Stimulated activated CD4-positive, alpha-beta T cell treated with anti-CD3 and anti-CD28 coated beads, Interleukin-15, amount 100 ng/mL, for 1 hour (primary cell): ENCODE measurements at places on chromosomes 2 and 18.

- DNase-seq, result no peak
These were observed 16.6 kb downstream of the NIF3L1 start for GRCh38 chr2:200905618-200906296.

DNA sequence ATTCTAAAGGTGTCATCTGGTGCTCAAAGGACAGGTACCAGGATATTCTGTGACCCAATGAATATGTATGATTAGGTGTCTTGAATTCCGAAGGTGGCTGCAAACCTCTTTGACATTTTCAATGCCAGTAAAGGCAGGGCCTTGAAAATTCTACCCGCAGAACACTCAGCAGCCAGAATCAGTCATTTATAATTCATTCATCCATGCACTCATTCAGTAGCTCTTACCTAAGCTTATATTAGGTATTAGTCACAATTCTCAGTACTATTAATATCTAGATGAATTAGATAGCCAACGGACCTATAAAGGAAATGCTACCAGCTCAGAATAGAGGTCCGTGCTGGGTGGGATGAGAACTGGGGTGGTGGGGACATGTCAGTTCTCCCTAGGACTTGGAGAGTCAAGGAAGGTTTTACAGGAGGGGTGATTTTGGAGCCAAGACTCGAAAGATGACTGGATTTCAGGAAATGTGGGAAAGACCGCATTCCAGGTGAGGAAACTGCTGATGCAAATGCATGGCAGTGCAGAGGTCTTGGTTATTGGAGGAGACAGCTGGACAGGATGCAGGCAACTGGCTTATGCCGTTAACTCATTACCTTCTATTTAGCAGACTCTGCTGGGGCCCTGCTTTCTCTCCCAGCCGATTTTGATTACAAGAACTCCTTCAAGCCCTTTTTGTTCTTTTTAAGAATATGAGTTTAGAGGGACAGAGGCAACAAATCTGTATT is 7.2 kb downstream of the TRIB2 start:
- no peak for DNase-seq

- DNase-seq, result no peak
These were observed 17.1 kb upstream of the VPS4B start for GRCh38 chr18:63439334-63439733.

DNA sequence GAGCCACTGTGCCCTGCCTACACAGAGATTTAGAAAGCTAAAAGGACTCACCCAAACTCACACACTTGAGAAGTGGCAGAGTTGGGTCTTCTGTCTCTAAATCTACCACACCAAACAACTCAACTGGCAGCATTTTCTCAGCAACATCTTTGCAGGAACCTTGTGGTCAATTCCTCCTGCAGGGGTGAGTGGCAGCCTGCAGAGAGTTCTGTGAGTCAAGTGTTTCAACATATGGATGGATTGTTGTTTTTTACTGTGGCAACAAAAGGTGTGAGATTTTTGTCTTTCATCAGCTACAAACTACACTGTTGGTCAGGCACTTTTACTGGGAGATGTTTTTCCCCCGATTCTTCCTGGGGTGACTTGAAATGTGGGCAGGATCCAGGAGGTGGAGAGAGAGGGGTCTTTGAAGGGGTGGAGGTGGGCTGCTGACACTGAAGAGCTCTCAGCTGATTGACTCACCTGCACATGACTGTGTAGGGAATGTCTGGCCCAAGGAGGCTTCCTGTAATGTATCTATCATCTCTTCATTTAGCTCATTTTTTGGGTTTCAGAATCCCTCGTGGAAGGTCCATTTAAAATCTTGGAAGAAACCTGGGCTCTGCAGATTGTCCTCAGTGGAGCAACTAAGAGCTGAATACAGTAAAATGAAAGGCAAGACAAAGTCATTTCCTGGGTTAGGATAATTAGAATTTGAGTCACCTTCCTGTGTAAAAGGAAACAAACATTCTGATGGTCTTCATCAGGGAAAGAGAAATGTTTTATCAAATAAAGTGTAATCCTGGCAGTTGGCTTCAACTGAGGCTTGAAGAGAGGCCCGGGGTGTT is 98.6 kb downstream of the MSH2 start:
- DNase-seq, result no peak

DNA sequence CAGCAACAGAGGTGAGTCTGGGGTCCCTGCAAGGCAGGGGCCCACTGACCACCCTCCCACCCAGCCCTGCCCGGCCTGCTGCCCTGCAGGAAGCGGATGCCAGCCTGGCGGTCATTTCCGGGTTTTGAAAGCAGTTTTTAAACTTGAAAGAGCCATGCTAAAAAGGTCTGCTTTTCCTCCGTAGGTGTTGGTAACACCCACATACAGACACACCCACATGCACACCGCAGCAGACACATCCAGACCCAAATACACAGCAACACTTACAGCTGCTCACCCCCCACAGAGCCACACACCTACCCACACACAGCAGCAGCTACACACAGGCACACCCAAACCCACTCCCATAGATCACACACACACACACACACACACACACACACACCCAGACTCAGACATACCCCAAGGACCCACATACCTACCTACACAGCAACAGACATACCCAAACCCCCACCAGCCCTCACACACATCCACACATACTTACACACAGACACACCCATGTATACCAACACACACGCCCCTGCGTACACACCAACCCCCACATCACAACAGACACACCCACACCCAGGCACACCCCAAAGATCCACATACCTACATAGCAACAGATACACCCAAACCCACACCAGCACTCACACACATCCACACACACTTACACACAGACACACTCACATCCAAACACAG is 7.6 kb downstream of the ZFP36L2 start:
- DNase-seq, result no peak

DNA sequence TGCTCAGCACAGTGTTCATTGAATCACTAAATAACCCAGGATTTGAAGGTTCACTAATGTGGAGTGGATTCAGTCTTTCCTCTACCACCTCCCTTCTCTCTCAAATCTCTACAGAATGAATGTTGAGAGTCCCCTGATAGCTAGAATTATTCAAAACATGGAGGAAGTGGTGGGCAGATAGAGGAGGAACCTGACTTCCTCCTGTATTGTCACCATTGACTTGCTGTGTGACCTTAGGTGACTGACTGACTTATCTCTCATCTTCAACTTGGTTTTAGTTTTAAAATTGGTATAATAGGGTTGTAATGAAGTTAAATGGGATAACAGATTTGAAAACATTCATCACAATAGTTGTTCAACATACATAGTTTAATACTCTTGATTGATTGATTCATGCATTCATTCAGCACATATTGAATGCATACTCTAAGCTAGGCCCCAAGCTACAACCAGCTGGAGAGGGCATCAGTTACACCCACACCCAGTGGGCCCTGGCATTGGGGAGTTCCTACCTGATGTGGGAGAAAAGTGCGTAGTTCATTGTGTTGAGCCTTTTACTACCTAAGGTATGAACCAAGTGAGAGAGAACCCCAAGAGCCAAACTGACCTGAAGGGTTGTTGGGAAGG is 96.0 kb downstream of the WDR7 start:
- DNase-seq, result no peak

DNA sequence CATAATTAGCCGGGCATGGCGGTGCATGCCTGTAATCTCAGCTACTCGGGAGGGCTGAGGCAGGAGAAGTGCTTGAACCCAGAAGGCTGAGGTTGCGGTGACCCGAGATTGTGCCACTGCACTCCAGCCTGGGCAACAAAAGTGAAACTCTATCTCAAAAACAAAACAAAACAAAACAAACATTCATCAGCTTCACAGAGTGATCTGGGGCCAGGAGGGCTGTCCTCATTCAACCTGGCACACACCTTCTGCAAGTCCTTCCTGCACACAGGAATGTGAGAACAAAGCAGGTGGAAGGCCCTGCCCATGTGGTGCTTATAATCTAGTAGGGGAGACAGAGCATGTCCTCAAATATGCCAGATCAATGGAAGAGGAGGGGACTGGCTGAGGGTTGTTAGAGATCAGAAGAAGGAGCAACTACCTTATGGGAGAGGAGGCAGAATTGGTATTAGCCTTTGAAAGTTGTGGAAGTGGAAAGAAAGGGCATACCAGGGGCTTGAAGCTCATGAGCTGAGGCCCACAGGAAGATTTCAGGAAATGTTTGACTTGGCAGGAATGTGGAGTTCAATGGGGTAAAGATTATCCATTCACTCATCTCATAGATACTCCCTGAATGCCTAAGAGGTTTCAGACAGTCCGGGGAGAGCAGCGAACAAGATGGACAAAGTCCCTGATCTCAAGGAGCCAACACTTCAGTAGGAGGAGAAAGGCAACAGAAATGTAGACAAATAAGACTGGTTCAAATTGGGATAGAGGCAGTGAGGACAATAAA is 155.3 kb upstream of the SIX3 start:
- DNase-seq, result no peak

- DNase-seq, result no peak
These were observed 25.5 kb downstream of the AQP12A start for GRCh38 chr2:240717181-240717641.

- DNase-seq, result no peak
These were observed 5.7 kb downstream of the CALCRL start for GRCh38 chr2:187442378-187442777.

DNA sequence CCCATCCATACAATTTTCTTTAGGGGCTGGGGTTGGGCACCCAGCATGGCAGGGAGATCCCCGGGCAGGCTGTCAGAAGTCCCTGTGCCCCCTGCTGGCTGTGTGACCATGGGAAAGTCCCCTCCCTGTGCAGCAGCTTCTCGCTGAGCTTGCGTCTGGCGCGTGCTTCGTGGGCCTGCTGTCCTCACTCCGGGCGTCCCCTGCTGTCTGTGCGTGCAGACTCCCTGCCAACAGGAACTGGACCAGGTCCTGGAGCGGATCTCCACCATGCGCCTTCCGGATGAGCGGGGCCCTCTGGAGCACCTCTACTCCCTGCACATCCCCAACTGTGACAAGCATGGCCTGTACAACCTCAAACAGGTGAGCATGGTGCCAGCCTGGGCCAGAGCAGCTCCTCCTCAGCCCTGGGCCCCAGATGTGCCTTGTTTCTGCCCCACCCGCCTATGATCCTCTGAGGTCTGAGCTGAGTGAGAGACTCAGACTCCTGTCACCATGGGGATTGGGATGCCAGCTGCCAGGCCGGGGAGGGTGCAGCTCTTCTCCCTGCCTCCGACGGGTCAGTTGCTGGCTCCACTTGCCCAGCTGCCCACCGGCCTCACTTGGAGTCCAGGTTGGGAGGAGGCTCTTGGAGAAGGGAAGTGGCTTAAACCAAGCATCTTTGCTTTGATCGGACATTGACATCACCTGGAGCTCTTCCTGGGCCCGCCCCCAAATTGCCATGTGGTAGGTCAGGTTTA is 28.6 kb downstream of the IGFBP2 start:
- no peak for DNase-seq

DNA sequence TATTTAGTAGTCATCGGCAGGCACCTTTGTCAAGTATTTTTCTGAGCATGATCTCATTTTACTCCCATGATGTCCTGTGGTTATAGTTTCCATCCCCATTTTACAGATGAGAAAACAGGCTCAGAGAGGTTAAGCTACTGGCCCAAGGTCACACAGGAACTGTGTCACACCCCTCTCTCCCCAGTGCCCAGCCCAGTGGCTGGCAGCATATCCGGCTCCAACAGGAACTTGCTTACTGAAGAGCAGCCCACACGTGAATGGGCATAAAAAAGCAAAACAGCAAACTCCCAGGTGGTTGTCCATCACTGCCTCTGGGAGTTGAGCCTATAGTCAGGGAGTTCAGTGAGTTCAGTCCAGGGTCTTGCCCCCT is 8.3 kb upstream of the KLF11 start:
- no peak for DNase-seq

DNA sequence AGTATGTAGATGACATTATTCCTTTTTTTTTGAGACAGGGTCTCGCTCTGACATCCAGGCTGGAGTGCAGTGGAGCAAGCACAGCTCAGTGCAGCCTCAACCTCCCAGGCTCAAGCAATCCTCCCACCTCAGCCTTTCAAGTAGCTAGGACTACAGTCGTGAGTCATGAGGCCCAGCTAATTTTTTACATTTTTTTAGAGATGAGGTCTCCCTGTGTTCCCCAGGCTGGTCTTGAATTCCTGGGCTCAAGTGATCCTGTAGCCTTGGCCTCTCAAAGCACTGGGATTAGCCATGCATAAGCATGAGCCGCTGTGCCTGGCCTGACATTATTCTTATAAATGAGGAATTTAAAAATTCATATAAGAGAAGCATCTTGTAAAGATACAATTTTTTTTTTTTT is 86.9 kb downstream of the FAM117B start:
- no peak for DNase-seq

DNA sequence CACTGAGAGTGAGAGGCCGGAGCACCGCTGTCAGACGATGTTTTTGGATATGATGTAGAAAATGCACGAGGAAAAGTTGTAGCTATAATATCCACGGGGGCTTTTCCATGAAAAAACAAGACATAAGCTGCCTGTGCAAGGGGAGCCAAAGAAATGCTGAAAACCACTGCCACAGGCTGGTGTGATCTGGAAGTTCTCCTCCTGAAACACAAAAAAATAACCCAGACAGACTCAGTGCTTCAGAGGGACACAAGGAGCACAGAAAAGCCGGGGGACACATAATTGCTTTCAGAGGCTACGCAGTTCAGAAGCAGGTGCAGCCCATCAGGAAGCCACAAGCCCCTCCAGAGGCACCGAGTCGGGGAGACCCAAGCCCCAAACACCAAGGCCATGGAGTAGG is 98.2 kb downstream of the ZNF516 start:
- no peak for DNase-seq

GRCh38 chr2:127669056-127669455 is 6.3 kb downstream of the LIMS2 start:
- DNase-seq, result no peak

DNA sequence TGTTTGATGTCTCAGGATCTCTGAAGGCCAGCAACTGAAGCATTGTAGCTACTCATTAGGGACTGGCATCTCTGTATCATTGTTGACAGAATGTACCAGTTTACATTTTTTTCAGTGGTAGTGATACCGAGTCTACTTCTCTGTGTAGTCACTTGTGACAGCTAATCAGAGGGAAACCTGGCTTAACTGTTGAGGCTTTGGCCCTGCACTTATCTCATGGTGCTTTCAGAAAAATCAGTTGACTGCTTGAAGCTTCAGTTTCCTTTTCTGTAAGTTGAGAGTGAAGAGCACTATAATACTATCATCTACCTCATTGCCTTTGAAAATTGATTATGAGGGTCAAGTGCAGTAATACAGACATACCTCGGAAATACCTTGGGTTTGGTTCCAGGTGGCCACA is 90.0 kb downstream of the COMMD1 start:
- no peak for DNase-seq

DNA sequence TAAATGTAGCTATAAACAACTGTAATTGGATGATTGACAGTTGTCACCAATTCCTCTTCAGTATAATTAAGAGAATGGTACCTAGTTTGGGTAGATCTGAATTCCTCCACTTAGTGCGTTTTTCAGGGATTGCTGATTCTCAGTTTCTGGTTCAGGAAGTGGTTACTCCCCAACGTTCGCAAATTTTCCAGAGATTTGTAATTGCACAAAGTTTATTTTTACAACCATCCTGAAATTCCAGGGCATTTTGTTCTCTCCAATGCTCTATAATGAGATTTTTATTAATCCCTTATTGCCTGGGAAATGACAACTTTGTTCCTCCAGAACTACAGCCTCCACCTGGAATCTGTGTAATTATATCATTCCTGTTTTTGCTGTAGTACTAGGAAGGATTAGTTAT is 710.6 kb upstream of the ZEB2 start:
- DNase-seq, result no peak
